Osteocyte (in vitro differentiated cells): ENCODE measurements at places on chromosomes 4 and X.

DNA sequence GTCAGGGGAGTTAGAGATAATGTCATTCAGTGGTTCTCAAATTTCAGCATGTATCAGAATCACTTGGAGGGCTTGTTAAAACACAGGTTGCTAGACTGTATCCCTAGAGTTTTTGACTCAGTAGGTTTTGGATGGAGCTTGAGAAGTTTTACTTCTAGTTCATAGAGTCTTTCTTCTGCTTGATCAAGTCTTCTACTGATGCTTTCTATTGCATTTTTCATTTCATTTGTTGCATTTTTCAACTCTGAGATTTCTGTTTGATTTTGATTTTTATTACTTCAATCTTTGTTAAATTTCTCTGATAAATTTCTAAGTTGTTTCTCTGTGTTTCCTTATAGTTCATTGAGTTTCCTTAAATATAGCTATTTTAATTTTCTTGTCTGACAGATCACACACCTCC, 361.4 kb downstream of the RAPGEF2 start:
- H3K4me3 ChIP-seq: no peak overlapping the region
- peaks cover 10% of the 10 kb centered on the region for H3K4me1 ChIP-seq
- H3K27me3 ChIP-seq: peaks cover 9% of the 10 kb centered on the region
- no peak overlapping the region for H3K27ac ChIP-seq
- no peak for DNase-seq

DNA sequence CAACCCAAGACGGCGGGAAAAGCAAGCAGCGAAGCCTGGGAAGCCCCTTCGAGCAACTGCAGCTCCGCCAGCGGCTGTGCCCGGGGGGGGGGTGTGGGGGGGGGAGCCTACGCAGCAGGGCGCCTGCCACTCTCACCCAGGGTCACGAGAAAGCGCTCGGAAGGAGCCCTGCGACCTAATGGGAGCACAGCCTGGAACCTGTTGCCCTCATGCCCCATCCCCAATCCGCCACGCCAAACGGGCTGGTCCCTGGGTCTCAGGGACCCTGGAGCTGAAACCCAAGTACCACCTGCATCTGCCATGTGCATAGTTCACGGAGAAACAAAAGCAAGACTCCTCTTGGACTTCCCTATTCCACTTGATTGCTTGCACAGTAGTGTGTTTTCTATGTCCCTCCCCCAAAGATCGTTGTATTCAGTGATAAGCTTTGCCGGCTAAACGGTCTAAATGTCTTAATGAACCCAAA, 359 bp upstream of the GAB3 start:
- no peak for DNase-seq
- H3K4me3 ChIP-seq: peak overlapping the region; percentile 65
- peaks cover 8% of the 10 kb centered on the region for H3K27me3 ChIP-seq
- no peaks in the 10 kb centered on the region for H3K36me3 ChIP-seq
- peaks cover 4% of the 10 kb centered on the region for H3K4me1 ChIP-seq

GRCh38 chr4:7244751-7245320, 52.5 kb downstream of the SORCS2 start:
- H3K4me3 ChIP-seq: no peak overlapping the region
- DNase-seq: no peak

DNA sequence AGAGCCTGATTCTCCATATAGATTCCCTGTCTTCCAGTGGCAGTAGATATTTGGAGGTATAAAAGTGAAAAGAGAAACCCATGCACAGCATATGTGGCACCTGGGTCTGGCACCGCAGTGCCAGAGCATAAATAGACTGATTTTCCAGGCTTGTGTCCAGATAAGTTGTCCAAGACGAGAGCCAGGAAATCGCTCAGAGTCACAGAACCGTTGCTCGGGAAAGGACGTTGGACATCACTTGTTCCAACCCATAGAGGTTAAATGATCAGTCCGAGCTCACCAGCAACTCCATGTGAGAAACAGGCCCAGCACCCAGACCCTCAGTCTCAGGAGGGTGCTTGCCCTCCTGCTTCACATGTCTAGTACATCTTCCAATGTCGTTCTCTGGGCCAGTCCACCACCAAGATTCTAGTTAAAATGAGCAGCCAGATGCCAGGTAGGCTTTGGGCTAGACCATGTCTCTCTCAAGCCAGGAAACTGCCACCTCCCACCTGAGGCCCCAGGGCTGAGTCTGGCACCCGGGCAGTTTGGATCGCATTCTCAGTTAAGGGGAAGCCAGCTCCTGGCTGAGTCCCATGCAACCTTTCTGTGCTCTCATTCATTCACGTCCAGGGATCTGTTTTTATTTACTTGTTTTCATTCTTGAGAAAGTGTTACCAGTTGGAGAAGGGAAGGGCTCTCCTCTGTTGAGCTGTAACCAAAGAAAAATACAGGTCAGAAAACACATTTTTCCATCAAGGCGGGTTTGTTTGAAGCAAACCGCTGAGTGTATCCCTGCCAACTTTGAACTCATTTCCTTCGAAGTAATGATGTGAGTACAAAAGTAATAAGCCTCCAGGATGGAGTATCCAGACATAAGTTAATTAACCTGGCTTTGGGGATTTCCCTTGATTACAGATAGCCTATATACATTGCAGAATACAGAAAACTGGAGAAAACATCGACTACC, 91.7 kb downstream of the PHOX2B start:
- no peaks in the 10 kb centered on the region for H3K4me1 ChIP-seq
- no peak overlapping the region for H3K27ac ChIP-seq
- H3K27me3 ChIP-seq: peaks cover 22% of the 10 kb centered on the region
- DNase-seq: no peak
- no peak overlapping the region for H3K4me3 ChIP-seq
- no peaks in the 10 kb centered on the region for H3K36me3 ChIP-seq

- peaks cover 8% of the 10 kb centered on the region for H3K27me3 ChIP-seq
- peaks cover 2% of the 10 kb centered on the region for H3K36me3 ChIP-seq
- no peak overlapping the region for H3K27ac ChIP-seq
- DNase-seq: no peak
- H3K4me3 ChIP-seq: no peak overlapping the region
Measured at GRCh38 chr4:74028504-74028903, 10.0 kb downstream of the CXCL3 start.
